PC-9 (cell line): ENCODE measurements at places on chromosomes 1 and 21. TPM values are rescaled to one million over a fixed set of nuclear protein-coding genes. Genes with fewer than 3 reads are reported as not detected.

- H3K36me3 ChIP-seq, result no peaks in the 10 kb centered on the region
- H3K4me3 ChIP-seq, result no peak overlapping the region
- no peaks in the 10 kb centered on the region for H3K27me3 ChIP-seq
- no peaks in the 10 kb centered on the region for H3K4me1 ChIP-seq
- no peak overlapping the region for H3K27ac ChIP-seq
Observed at GRCh38 chr1:18422954-18423353, 57.8 kb upstream of the KLHDC7A start.

DNA sequence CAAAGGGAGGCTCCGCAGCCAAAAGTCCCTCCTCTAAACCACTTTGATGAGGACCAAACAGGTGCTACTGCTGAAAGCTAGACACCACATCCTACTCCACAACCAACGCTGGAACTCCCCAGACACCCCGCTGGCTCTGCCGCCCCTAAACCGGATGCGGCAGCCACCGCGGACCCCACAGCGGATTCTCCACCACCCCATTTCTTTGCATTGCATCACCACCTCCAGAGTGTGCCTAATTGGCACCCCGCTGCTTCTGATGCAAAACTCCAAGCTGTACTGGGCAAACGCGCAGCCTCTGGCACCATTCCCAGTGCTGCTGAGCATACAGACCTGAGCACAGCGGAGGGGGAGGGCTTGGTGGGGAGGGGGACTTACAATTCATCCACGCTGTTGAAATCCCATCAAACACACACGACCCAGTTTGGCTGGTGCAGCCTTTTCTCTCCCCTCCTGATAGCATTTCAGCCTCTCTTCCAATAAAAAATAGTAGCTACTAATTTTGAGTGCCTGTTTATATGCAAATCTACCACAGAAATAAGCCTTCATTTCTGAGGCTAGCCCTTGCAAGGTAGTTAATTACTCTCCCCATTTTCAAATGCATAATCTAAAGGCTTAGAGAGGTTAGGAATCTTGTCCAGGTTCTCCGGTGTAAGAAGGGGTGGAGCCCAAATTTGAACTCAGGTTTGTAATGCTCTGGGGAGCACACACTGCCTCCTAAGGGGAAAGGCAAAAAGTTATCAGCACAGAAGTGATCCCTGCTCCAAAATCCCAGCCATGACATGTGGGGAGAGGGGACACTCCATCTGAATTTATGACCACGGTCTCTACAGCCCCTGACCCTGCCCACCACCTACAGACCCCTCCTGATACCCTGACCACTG is 12.2 kb upstream of the RGS16 start:
- no peak overlapping the region; the same call in 1 of the 2 replicates for H3K27ac ChIP-seq
- no peaks in the 10 kb centered on the region for H3K36me3 ChIP-seq

- H3K36me3 ChIP-seq, result no peaks in the 10 kb centered on the region
- peaks cover 12% of the 10 kb centered on the region; the same call in 1 of the 2 replicates for H3K27me3 ChIP-seq
- no peak for DNase-seq
- no peak overlapping the region for H3K27ac ChIP-seq
- H3K4me3 ChIP-seq, result no peak overlapping the region
- no peaks in the 10 kb centered on the region for H3K4me1 ChIP-seq
Observed at GRCh38 chr1:208654241-208654640, 410.1 kb upstream of the PLXNA2 start.

GRCh38 chr1:200075522-200075921 is 48.0 kb downstream of the NR5A2 start:
- no peaks in the 10 kb centered on the region for H3K27me3 ChIP-seq
- H3K4me3 ChIP-seq, result no peak overlapping the region
- peaks cover 20% of the 10 kb centered on the region for H3K4me1 ChIP-seq
- H3K36me3 ChIP-seq, result no peaks in the 10 kb centered on the region
- peak overlapping the region; percentile 44 for H3K27ac ChIP-seq

DNA sequence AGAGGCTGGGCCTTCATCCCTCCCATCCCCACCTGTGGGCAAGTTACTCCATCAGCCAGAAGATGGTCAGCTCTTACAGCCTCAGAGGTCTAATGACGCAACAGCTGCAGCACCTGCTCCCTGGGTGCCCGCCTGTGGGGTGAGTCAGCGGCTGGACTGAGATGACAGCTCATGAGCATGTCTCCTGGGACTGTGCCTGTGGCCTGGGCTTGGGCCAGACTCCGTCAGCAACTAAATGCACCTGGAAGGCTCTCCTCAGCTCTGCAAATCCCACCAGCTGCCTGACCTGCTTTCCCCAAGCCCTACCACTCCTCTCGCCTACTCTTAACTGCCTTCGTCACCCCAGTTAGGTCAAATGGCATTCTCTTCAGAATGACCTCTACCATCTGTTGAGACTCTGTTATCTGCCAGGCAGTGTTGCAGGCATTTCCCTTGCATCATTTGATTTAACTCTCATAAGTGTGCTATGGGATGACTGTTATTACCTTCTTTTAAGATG is 47.7 kb downstream of the ETS2 start:
- peak; percentile 91 for DNase-seq
- no peaks in the 10 kb centered on the region for H3K36me3 ChIP-seq
- peaks cover 13% of the 10 kb centered on the region for H3K4me1 ChIP-seq
- H3K27ac ChIP-seq, result peak overlapping the region; percentile 37

GRCh38 chr1:248825573-248825908 is 174 bp downstream of the SH3BP5L start:
- no peak for DNase-seq
- H3K36me3 ChIP-seq, result no peaks in the 10 kb centered on the region
- peak overlapping the region; percentile 82 for H3K27ac ChIP-seq
- H3K4me3 ChIP-seq, result peak overlapping the region; percentile 75

DNA sequence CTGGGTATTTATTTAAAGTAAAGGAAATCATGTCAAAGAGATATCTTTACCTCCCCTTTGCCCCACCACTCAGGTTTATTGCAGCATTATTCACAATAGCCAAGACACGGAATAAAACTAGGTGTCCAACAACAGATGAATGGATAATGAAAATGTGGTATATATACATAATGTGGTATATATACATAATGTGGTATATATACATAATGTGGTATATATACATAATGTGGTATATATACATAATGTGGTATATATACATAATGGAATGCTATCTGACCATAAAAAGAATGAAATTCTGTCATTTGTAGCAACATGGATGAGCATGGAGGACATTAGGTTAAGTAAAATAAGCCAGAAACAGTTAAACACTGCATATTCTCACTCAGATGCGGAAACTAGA is 262.6 kb upstream of the PLXNA2 start:
- H3K27ac ChIP-seq, result no peak overlapping the region
- peaks cover 34% of the 10 kb centered on the region for H3K27me3 ChIP-seq
- H3K4me1 ChIP-seq, result no peaks in the 10 kb centered on the region
- no peak for DNase-seq
- H3K36me3 ChIP-seq, result no peaks in the 10 kb centered on the region
- no peak overlapping the region for H3K4me3 ChIP-seq

DNA sequence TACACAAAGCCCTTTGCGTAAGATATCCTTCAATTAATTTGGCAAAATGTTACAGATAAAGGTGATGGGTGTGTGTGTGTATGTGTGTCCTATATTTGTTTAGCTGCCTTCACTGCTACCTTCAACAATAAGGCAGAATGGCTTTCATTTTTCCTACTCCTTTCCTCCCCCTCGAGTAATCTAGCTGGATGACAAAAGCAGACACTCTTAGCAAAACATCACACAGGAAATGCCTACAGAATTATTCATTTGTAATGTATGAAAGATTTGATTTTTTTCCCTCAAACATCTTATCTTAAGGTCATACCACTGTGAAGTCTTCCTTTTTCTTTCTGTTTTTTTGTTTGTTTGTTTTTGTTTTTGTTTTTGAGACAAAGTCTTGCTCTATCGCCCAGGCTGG is 10.6 kb downstream of the PTPN22 start:
- H3K27me3 ChIP-seq, result no peaks in the 10 kb centered on the region
- no peaks in the 10 kb centered on the region for H3K36me3 ChIP-seq

DNA sequence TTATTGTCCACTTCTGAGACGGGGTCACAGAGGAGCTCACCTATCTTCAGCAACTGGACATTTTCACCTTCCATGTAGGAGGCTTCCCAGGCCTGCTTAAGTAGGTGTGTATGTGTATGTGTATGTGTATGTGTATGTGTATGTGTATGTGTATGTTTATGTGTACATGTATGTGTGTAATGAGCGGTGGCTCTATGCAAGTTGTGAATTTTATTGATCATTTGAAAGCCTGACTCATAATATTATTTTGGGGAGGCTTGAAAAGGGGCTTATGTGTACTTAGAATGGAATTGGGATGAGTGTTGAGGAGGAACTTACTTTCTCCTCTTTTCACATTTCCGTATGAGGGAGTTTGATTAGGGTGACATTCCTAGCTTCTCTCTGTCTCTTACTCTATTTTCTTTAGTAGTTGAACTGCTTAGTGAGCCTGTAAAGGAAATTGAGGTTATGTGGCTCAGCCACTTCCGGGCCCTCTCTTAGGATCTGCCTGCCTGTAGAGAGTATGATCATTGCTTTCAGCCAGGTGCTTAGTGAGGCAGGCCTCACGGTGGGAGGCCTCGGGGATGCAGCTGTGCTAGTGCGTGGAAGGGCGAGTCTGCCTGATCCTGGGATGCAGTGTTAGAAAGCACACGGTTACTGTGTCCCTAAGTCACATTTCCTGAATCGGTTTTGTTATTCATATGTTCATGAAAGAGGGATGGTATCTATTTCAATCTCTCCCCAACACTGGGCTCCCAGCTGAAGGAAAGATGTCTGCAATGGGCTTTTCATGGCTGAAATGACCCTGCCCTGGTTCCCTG is 61.0 kb downstream of the IER5 start:
- H3K4me1 ChIP-seq, result 0 out of 2 replicates have a peak, but pooled peaks cover 8% of the 10 kb centered on the region
- H3K36me3 ChIP-seq, result no peaks in the 10 kb centered on the region
- H3K27me3 ChIP-seq, result no peaks in the 10 kb centered on the region
- DNase-seq, result no peak

DNA sequence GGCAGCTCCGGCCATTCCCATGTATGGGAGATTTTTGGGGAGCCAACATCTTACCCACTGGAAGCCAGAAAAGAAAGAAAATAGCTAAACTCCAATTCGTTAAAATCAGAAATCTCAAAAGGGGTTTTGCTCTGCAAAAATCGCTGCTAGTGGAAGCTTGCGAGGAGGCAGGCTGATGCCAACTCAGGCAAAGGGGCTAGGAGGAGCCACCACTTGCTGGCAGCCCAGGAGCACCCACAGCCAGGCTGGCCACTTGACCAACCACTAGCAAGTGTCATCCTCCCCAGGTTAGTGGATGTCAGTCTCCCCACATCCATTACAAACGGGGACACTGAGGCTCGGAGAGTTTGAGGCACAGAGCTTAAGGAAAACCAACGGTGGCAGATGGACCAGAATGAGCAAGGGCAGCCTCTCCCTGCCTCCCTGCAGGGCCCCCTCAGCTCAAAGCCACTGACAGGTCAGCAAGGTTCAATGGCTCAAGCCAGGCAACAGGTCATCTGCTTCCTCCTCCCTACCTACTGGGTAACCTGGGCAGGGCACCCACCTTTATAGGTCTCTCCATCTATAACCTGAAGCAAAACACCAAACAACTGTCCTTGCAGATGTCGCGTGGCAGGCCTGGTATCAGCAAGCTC is 10.8 kb downstream of the KCNN3 start:
- H3K27me3 ChIP-seq, result peaks cover 31% of the 10 kb centered on the region
- no peak overlapping the region for H3K4me3 ChIP-seq
- no peaks in the 10 kb centered on the region for H3K36me3 ChIP-seq
- H3K27ac ChIP-seq, result no peak overlapping the region

DNA sequence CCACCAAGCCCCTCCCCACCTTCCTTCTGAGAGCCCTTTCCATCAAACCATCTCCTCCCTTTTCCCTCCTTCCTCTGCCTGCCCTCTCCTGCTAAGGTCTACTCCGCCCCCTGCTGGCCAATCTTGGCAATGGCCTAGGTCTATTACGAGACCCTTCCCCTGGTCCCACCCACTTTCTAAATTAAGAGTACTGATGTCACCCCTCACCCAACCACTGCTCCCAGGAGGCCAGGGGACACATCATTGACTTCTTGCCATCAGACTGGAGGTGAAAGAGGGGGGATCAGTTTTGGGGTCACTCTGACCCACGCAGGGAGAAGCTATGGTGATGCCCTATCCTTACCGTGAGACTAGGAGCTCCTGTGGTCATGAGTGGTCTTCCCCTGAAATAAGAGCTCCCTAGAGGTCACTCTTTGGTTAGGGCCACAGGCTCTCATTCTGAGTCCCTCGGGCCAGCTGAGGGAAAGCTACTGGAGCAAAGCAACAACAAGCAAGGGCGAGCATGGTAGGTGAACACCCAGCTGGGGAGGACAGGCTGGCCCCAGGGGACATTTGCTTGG is 34.6 kb upstream of the S100A7 start:
- no peaks in the 10 kb centered on the region for H3K36me3 ChIP-seq
- peak; percentile 72 for DNase-seq
- H3K4me3 ChIP-seq, result no peak overlapping the region
- H3K27me3 ChIP-seq, result no peaks in the 10 kb centered on the region
- peaks cover 19% of the 10 kb centered on the region for H3K4me1 ChIP-seq
- no peak overlapping the region for H3K27ac ChIP-seq

DNA sequence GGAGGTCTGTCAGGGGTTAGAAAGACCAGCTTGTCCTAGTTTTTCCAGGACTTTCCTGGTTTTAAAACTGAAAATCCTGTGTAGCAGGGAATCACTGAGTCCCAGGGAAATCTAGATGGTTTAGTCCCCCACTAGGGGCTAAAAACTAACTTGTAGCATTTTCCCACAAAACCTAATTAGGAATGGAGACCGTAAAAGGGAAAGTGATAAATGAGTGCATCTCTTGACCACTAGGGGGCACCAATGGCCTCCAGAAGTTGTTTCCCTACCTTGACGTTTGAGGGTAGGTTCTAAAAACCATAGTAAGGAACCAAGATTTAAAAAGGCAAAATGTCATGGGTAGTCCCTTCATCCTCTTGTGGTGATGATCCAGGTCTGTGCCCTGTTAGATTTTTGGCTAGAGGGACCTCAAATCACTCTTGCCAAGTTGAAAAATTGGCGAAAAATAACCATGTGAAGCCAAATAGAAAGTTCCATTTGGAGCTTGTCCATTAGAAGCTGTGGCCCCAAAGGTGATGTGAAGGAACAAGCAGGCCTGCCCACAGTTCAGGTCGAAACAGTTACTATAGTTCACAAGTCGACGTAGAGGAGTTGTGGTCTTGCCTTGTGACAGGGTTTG is 24.5 kb downstream of the CLIC6 start:
- H3K4me3 ChIP-seq, result no peak overlapping the region
- peaks cover 38% of the 10 kb centered on the region for H3K4me1 ChIP-seq
- no peaks in the 10 kb centered on the region for H3K27me3 ChIP-seq
- H3K27ac ChIP-seq, result 0 out of 2 replicates have a peak overlapping the region, but pooled peaks have one; percentile 89
- DNase-seq, result peak; percentile 39
- H3K36me3 ChIP-seq, result no peaks in the 10 kb centered on the region

GRCh38 chr1:189929501-189930099 is 548.1 kb downstream of the BRINP3 start:
- no peaks in the 10 kb centered on the region for H3K36me3 ChIP-seq
- H3K27ac ChIP-seq, result no peak overlapping the region
- H3K4me1 ChIP-seq, result no peaks in the 10 kb centered on the region
- H3K4me3 ChIP-seq, result no peak overlapping the region
- no peaks in the 10 kb centered on the region for H3K27me3 ChIP-seq

DNA sequence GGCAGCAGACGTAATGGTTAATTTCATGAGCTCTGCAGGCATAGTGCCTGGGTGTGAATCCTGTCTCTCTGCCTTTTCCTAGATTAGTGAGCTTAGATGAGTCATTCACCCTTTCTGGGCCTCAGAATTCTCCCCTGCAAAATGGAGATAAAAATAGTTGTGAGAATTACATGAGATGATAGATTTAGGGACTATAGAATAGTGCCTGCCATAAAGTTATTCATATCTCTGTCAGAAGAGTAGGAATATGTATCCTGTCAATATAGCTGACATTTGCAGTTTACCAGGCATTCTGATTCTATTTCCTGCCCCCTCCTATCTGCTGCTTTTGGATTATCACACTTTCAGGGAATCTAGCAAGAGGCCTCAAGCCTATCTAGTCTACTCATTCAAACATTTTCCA is 112.0 kb downstream of the PDE4B start:
- H3K27me3 ChIP-seq, result no peaks in the 10 kb centered on the region
- no peak overlapping the region for H3K27ac ChIP-seq
- DNase-seq, result no peak
- H3K4me3 ChIP-seq, result no peak overlapping the region

WDR64 gene
- not detected in 2 replicates for total RNA-seq

PTGFR gene
- not detected in 2 replicates for total RNA-seq

EXO5 gene
- 15.4 and 19.0 TPM in 2 replicates for total RNA-seq
